ENCODE measurements at places on chromosomes 4 and X.

GRCh38 chr4:187617113-187617512, 378.5 kb upstream of the ZFP42 start:
- no peaks in the 10 kb centered on the region for H3K27me3 ChIP-seq
- no peaks in the 10 kb centered on the region for H3K4me1 ChIP-seq
- DNase-seq, result no peak
- no peak overlapping the region for H3K4me3 ChIP-seq

GRCh38 chr4:891747-892146, 40.4 kb downstream of the GAK start:
- H3K4me3 ChIP-seq, result no peak overlapping the region
- no peak overlapping the region for H3K27ac ChIP-seq
- DNase-seq, result no peak

DNA sequence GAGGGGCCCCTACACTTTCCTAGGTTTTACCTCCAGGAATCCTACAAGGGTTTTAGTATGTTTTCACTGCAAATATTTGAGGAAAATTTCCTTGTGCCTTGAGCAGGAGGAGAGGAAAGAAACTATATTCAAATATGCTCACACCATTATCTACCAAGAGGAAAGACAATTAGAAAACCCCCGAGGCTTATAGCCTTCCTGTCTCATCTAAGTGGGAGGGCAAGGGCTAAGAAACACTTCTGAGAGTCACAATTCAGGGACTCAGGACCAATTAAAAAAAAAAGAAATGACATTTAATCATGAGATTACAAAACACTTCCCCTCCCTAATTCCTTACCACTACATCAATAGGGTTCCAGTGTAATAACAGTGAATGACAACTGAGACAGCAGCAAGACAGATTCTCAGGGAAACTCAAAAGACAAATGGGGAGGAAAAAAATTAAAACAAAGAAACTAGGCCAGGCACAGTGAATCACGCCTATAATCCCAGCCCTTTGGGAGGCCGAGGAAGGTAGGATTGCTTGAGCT, 45.6 kb downstream of the ATRX start:
- H3K4me1 ChIP-seq, result peaks cover 20% of the 10 kb centered on the region
- H3K27ac ChIP-seq, result peak overlapping the region; percentile 28
- no peak for DNase-seq

DNA sequence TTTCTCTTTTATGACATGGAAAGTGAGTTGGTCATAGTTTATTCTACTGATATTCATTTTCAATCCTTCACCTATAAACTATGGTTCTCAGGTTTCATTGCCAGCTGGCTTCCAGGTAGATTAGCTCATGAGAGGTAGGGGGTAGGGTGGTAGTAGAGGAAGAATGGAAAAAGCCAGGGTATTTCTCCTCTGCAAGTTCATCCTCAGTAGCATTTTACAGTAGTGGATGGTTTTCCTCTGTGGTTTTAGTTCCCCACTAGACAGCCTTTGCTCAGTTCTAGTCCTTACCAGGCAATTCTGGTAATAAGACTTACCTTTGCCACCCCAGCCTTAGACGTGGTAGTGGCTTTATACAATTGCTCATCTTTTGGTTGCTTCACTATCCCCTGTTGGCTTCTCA, 8.9 kb upstream of the NAA11 start:
- no peak for DNase-seq
- H3K27me3 ChIP-seq, result no peaks in the 10 kb centered on the region
- no peaks in the 10 kb centered on the region for H3K36me3 ChIP-seq
- H3K4me3 ChIP-seq, result no peak overlapping the region

DNA sequence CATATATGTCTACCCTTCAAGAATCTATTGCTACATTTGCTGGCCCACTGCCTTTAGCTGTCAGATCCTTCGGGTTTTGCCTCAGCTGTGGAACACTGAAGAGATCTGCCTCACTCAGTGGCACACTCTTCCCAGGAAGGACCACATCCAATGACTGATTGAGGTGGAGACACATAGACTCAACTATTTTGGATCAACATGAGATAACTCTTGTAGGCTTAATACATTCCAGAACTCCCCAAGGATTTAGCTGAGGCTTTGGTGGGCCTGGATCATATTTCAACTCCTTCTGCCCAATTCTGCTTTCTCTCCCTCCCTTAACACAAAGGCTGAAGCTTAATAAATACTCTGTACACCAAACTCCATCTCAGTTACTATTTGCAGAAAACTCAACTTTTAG, 100.5 kb downstream of the CORIN start:
- no peaks in the 10 kb centered on the region for H3K27me3 ChIP-seq
- no peaks in the 10 kb centered on the region for H3K4me1 ChIP-seq
- H3K36me3 ChIP-seq, result no peaks in the 10 kb centered on the region
- no peak overlapping the region for H3K4me3 ChIP-seq

DNA sequence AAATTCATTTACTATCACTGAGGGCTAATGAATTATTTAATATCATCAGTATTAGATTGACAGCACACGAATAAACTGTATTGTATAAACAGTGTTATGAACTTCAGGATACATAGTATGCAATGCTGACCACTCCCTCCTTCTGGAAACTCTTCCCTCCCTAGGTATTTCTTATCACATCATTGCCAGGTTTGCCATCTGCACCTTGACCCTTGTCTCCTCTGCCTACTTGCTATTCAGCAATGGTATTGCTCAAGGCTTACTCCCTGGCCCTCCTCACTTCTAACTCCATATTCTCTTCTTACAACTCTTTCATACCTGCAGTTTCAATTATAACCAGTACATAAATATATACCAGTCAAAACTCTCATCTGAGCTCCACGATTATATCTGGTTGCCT, 38.9 kb downstream of the ATP8A1 start:
- H3K27me3 ChIP-seq, result no peaks in the 10 kb centered on the region
- H3K36me3 ChIP-seq, result peaks cover 30% of the 10 kb centered on the region
- H3K4me1 ChIP-seq, result peaks cover 2% of the 10 kb centered on the region
- H3K4me3 ChIP-seq, result no peak overlapping the region

GRCh38 chr4:4852591-4853362, 6.7 kb upstream of the MSX1 start:
- H3K27me3 ChIP-seq, result peaks cover 66% of the 10 kb centered on the region
- H3K27ac ChIP-seq, result no peak overlapping the region
- peaks cover 6% of the 10 kb centered on the region for H3K4me1 ChIP-seq
- H3K4me3 ChIP-seq, result peak overlapping the region; percentile 66
- no peaks in the 10 kb centered on the region for H3K36me3 ChIP-seq
- no peak for DNase-seq

- DNase-seq, result no peak
- H3K27me3 ChIP-seq, result no peaks in the 10 kb centered on the region
- H3K4me3 ChIP-seq, result no peak overlapping the region
- no peaks in the 10 kb centered on the region for H3K4me1 ChIP-seq
Measured at GRCh38 chr4:8168832-8169598, 10.4 kb upstream of the ABLIM2 start.

DNA sequence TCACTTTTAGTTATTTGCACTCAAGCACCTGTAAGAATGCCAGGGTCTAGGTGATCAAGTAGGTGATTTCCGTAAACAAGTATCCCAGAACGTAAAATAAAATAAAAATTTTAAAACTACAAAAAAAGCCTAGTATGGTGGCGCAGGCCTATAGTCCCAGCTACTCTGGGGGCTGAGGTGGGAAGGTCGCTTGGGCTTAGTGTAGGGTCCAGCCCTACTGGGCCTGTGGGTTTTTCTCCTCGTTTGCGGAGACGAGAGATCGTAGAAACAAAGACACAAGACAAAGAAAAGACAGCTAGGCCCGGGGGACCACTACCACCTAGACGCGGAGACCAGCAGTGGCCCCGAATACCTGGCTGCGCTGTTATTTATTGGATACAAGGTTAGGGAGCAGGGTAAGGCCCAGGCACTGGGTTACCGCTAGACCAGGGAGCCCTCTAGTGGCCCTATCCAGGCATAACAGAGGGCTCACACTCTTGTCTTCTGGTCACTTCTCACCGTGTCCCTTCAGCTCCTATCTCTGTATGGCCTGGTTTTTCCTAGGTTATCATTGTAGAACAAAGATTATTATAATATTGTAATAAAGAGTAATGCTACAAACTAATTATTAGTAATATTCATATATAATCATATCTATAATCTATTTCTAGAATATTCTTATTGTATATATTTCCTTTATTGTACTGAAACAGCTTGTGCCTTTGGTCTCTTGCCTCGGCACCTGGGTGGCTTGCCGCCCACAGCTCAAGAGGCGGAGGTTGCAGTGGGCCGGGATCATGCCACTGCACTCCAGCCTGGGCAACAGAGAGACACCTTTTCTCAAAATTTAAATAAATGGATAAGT, 38.4 kb downstream of the SAGE1 start:
- no peak overlapping the region for H3K4me3 ChIP-seq
- no peaks in the 10 kb centered on the region for H3K4me1 ChIP-seq
- no peaks in the 10 kb centered on the region for H3K36me3 ChIP-seq
- no peaks in the 10 kb centered on the region for H3K27me3 ChIP-seq
- no peak overlapping the region for H3K27ac ChIP-seq
- DNase-seq, result peak; percentile 6

GRCh38 chr4:180134091-180134866, 2108.9 kb upstream of the TENM3 start:
- no peak overlapping the region for H3K27ac ChIP-seq
- H3K36me3 ChIP-seq, result no peaks in the 10 kb centered on the region
- no peak for DNase-seq
- no peak overlapping the region for H3K4me3 ChIP-seq
- no peaks in the 10 kb centered on the region for H3K27me3 ChIP-seq

DNA sequence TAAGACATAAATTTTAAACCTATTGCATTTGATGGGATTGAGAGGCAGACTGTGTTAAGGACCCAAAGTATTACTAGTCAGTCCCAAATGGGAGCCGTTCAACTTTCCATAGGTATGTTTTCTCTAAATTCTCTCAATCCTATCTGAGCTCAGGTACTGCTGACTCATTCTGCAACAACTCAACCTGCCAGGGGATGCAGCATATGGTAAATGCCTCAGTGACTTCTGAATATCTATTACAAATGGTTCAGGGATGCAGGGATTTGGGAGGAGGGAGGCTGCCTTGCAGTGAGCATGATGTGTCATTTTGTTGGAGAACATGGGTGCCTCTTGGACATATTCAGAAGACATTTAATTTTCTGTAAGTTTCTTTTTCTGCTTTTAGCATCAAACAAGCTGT, 97.3 kb downstream of the HDAC8 start:
- no peaks in the 10 kb centered on the region for H3K4me1 ChIP-seq
- no peaks in the 10 kb centered on the region for H3K27me3 ChIP-seq
- H3K27ac ChIP-seq, result no peak overlapping the region
- no peak overlapping the region for H3K4me3 ChIP-seq

- no peaks in the 10 kb centered on the region for H3K36me3 ChIP-seq
- no peak overlapping the region for H3K27ac ChIP-seq
- H3K4me1 ChIP-seq, result no peaks in the 10 kb centered on the region
- no peak overlapping the region for H3K4me3 ChIP-seq
Measured at GRCh38 chrX:50691820-50692219, 122.2 kb downstream of the SHROOM4 start.

- no peaks in the 10 kb centered on the region for H3K4me1 ChIP-seq
- DNase-seq, result peak; percentile 17
- H3K27me3 ChIP-seq, result peaks cover 5% of the 10 kb centered on the region
- no peak overlapping the region for H3K4me3 ChIP-seq
- no peak overlapping the region for H3K27ac ChIP-seq
Measured at GRCh38 chr4:98794565-98795205, 134.2 kb downstream of the EIF4E start.

DNA sequence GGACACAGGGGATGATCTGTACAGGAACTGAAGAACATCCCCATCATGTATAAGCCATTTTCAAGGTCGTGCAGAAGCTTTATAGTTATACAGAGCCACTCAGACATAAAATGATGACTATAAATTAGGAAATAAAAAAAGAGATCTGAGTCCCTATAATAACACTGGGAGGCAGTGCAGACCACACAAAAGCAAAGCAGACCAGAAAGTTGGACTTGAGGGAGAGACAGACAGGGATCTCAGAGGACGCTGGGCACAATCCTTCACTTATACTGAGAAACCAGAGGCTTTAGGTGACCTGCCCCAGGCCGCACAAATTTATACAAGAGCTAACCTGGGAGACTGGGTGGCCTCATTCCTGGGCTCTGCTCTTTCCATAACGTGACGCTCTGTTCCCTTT, 70.5 kb downstream of the HADH start:
- no peak for DNase-seq
- H3K27ac ChIP-seq, result no peak overlapping the region

GRCh38 chr4:1759170-1759817, 33.8 kb upstream of the FGFR3 start:
- H3K27ac ChIP-seq, result no peak overlapping the region
- H3K4me1 ChIP-seq, result peaks cover 2% of the 10 kb centered on the region
- peaks cover 13% of the 10 kb centered on the region for H3K27me3 ChIP-seq
- H3K36me3 ChIP-seq, result no peaks in the 10 kb centered on the region
- H3K4me3 ChIP-seq, result no peak overlapping the region
